ENCODE measurements at places on chromosomes 2 and 18.

- DNase-seq = no peak
These were observed 324.5 kb upstream of the UBE2E3 start for GRCh38 chr2:180655842-180656454.

GRCh38 chr2:141311430-141311829 is 819.4 kb downstream of the LRP1B start:
- no peak for DNase-seq

- DNase-seq = no peak
These were observed 6.8 kb downstream of the HTR2B start for GRCh38 chr2:231117922-231118613.

DNA sequence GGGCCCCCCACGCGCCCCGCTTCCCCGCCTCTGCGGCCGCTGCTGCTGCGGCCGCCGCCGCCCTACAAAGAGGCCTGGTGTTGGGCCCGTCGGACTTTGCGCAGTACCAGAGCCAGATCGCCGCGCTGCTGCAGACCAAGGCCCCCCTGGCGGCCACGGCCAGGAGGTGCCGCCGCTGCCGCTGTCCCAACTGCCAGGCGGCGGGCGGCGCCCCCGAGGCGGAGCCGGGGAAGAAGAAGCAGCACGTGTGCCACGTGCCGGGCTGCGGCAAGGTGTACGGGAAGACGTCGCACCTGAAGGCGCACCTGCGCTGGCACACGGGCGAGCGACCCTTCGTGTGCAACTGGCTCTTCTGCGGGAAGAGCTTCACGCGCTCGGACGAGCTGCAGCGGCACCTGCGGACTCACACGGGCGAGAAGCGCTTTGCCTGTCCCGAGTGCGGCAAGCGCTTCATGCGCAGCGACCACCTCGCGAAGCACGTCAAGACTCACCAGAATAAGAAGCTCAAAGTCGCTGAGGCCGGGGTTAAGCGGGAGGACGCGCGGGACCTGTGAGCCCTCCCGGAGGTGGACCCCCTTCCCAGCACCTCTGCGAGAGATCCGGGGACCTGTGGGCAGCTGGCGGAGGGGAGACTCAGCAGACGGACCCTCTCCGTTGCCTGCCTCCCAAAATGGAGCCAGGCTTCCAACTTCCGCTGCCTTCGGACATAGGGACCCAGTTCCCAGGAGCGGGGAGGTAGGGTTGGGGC is 1.9 kb downstream of the SP5 start:
- no peak for DNase-seq

GRCh38 chr2:157305723-157306110 is 19.9 kb downstream of the ERMN start:
- no peak for DNase-seq

All from epithelial cell of prostate (primary cell).